ENCODE measurements at places on chromosomes 12 and 14.
A peak's percentile ranks its signal among the peaks of the same experiment; 100 is the strongest.

- DNase-seq, result no peak
Measured at GRCh38 chr14:29037411-29037810, 270.8 kb downstream of the FOXG1 start.

DNA sequence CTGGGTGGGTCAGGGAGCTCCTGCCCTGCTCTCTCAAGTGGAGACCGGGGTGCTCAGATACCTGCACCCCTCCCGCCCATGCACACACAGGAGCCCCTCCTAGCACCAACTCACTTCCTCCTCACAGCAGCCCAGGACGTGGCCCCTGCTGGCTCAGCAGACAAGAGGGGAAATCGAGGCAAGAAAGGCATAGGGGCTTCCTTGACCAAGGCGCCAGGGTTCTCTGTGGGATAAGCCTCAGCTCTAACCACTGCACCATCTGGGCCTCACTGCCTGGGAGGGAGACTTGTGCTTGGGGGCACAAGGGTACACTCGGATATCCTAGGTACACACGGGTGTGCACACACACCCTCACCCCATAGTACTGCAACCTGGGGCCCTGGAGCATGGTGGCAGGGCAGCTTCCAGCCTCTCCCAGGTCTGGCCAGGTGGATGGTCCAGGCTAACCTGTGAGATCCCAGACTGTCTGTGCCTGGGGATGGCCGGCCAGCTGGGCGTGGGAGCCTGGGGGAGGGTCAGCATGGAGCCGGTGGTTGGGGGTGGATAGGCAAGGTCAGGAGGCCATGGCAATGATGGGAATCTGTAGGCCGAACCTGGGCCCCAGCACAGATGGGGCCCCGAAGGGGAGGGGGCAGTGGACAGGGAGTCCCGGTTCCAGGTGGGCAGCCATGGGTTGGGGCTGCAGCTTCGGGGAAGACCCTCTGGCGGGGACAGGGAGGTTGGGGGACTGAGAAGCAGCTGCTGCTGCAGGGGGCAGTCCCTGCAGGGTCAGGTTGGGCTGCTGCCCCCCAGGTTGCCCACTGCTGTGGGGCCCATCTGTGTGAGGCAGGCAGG is 312.4 kb downstream of the TMEM121 start:
- no peak for DNase-seq

DNA sequence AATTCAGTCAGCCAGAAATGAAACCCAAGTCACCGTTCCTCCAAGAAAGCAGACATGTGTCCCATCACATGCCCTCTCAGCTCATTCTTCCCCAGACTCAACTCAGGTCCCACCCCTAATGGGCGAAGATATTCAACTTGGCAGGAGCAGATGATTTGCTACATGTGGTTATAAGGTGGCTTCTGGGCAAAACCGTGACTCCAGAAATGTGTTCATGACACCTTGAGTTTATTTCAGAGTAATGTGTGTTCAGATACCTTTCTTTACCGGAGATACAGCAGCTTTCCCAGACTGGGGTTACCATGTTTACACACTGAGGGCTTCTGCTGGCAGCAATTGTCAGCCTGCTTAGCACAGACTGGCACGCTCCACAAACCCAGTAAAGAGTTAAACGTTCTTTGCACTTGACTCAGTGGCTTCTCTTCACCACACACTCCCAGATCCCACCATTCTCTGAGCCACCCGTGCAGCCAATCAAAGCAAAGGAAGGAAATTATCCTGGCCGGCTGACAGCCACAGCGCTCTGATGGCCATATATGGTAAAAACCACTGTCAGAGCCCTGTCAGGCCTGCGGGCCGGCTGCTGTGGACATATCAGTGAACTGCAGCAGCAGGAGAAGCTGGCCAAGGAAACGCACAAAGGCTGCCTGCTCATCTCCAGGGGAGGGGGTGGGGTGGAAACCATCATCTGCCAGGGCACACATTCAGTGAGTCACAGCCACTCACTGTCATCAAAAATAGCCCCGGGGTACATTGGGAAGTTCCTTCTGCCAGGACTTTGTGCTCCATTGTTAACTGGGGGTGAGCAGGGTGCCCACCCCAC is 39.9 kb downstream of the CORO1C start:
- peak; percentile 92 for DNase-seq

DNA sequence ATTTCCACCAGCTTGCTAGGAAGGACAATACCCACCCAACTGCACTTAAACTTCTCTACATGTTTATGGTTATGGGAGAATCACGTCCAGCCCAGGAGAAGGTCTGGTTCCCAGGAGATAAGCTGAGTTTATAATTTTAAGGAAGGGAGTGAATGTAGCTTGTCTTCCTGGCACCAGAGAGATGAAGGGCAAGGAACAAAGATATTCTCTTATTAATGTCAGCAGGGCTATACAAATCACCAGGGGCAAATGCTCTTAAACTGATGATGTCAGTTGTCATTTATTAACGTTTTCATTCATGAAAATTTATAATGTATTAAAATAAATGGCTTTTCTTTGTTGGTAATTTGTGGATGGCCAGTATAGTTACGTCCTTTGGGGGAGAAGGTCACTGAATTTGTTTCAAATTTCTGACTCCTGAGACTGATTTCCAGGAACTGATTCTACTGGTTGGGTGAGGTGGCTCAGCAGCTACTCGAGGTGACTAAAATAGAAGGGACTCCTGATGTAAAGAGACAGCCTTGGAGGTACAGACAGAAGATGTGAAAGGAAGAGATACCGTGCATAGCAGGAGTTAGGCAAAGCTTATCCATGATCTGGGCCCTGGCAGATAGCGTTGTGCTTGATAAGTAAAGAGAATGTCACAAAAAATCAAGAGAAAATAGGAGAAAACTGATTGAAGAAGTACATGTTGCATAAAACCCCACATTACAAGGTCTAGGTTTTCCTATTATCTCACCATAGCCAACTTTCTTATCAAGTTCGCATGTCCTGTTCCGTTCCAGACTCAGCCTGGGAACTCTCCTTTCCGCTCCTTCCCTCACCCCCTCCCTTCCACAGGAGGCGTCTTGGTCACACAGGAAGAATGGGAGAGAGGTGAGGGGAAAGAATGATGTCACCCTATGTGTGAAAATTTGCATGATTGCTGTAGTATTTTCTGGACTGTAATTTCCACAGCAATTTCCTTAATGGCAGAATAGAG is 367.1 kb upstream of the FAR2 start:
- no peak for DNase-seq

- no peak for DNase-seq
Measured at GRCh38 chr12:57027805-57028153, 11.4 kb upstream of the TAC3 start.

DNA sequence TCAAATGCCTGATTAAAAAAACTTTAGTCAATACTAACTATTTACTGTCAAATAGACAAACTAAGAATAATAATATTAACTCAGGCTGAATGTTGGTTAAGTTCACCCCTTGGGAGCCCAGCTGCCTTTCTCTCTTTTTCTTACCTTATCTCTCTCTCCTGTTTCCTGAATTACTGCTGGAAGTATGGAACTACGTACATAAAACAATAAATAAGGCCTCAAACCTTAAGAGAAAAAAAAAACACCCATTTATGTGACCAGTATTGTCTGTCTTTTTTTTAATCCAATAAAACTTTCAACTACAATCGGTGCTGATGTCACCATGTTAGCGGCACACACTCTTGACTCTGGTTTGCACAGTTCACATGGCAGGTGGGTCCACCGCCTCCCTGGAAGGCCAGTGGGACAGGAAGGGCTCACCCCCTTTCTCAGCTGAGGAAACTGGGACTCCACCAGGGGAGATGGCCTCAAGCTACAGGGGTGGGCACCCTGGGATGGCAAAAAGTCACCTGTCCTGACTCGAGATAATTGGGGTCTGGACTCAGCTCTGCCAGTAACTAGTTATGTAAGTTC is 21.3 kb downstream of the BCL11B start:
- no peak for DNase-seq

GRCh38 chr12:51210690-51211395 is 7.0 kb downstream of the POU6F1 start:
- no peak for DNase-seq

GRCh38 chr12:54558311-54558710 is 8.9 kb downstream of the PDE1B start:
- DNase-seq, result no peak

DNA sequence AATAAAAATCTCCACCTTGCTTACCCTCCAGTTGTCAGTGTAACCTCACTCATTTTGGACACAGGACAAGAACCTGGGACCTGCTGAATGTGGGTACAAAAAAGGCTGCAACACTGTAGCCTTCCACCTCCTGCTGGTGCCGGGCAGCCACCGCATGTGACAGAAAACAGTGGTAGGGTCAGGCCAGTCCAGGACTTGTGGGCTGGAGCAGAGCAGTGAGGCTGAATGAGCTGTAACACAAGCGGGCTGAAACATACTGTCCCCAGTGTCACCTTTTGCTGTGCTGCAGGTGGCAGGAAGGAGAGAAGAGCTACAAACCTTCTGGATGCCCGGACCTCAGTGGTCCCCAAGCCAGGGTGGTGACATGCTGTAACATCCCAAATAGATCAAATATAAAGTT is 465.4 kb upstream of the FOXG1 start:
- no peak for DNase-seq

GRCh38 chr14:102187568-102188001 is 47.9 kb downstream of the WDR20 start:
- no peak for DNase-seq

DNA sequence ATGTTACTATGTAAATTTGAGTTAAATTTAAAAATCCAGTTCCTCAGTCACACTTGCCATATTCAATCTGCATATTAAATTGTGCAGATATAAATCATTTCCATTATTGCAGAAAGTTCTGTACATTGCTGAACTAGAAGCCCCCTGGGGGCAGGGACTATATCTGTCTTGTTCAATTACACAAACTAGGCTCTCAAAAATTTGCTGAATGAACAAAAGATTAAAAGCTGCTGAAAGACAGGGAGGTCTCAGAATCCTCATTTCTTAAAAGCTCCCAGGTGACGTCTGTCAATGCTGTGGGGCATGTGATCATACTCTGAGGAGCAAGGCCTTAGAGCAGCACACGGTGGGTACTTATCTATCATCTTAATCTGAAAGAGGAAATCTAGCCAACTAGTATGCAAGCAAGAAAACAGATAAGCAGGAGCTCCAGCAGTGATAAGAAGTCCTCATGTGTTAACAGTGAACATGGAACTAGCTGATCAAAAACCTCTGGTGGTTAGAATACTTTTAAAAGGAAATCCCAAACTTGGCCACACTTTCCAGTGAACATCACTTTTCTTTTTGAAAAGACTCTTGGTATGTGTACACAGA is 60.5 kb downstream of the APPL2 start:
- no peak for DNase-seq

- DNase-seq, result no peak
Measured at GRCh38 chr12:52901715-52902541, 2.9 kb downstream of the KRT8 start.

DNA sequence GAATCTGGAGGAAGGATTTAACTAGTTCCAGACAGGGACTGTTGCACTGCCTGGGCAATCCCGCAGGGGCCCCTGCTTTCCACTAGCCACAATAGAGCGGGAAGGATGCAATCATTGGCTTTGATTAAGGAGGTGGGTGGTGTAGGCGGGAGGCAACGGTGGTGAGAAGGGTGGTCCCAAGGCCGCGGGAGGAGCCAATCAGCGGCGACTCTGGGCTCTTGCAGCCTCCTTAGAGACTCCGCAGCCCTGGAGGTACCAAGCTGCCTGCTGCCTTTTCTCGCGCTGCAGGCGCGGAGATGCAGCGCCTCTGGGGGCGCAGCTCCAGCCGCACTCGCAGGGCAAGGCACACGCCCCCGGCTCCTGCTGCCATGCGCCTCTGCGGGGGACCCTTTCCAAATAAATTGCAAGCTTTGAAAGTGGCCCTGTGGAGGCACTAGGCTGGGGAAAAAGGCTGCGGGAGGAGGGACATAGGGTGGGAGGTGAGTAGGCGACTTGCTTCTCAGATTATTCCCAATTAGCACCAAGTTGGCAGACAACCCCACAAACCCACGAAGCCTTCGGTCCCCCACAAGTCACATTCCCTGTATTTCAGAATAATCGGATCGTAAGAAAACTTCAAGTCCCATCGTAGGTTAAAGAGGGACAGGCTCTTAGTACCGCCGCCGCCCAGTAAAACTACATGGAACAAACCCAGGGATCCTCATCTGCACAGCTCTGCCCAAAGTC is 858 bp upstream of the KCNA1 start:
- DNase-seq, result peak; percentile 50

- no peak for DNase-seq
Measured at GRCh38 chr12:29226616-29227015, 77.5 kb downstream of the FAR2 start.

- peak; percentile 77 for DNase-seq
Measured at GRCh38 chr12:123532808-123533649, 490 bp downstream of the RILPL1 start.

GRCh38 chr14:24891987-24892496 is 157.9 kb downstream of the STXBP6 start:
- no peak for DNase-seq

- DNase-seq, result no peak
Measured at GRCh38 chr14:95662376-95663186, 23.6 kb upstream of the TCL1B start.

GRCh38 chr12:90020881-90021280 is 312.2 kb upstream of the ATP2B1 start:
- no peak for DNase-seq

DNA sequence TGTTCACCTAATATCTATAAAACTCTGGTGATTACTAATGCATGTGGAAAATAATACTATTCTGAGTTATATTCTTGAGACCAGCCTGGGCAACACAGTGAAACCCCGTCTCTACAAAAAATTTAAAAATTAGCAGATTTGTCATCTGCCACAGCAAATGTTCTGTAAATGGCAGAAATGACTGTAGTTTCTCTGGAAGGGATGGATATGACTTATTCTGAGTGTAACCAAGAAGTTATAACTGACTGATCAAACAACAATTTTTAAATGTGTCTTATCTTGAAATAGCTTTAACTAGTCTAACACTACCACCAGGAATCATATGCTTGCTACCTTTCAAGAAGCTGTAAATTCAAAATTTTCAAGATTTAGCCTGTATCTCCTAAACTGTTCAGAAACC is 88.7 kb downstream of the PLBD1 start:
- DNase-seq, result no peak
